NCI-H524 treated with DMSO at 0.1 percent for 48 hours (cell line): ENCODE measurements at places on chromosomes 7 and 10.

- no peak for DNase-seq
Observed at GRCh38 chr7:75943864-75944263, 28.9 kb downstream of the POR start.

DNA sequence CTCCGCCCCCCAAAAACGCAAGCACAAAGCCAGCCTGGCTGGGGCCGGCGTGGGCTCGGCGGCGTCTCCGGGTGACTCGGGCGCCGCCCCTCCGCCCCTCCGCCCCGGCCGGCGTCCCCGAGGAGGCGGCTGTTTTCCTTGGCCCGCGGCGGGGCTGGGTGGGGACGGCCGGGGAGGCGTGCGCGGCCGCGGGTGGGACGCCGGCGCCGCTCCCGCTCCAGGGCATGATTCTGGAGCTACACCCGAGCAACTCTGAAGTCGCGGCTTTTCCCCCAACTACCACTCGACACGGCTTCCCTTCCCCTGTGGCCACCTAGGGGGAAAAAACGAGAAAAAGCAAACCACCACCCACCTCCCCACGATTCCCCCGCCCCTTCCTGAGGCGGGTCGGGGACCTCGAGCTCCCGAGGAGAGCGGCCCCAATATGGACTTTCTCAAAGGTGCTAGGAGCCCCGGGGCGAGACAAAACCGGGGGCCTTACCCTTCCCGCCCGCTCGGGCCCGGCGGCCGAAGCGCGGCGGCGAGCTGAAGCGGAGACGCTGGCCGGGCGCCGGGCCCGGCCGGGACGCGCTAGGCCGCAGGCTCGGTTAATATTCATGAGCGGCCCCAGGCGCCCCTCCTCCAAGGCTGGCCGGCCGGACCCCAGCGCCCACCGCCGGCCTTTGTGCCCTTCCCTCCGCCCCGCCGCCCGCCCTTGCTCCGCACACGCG is 856 bp downstream of the ARHGAP21 start:
- DNase-seq, result no peak

DNA sequence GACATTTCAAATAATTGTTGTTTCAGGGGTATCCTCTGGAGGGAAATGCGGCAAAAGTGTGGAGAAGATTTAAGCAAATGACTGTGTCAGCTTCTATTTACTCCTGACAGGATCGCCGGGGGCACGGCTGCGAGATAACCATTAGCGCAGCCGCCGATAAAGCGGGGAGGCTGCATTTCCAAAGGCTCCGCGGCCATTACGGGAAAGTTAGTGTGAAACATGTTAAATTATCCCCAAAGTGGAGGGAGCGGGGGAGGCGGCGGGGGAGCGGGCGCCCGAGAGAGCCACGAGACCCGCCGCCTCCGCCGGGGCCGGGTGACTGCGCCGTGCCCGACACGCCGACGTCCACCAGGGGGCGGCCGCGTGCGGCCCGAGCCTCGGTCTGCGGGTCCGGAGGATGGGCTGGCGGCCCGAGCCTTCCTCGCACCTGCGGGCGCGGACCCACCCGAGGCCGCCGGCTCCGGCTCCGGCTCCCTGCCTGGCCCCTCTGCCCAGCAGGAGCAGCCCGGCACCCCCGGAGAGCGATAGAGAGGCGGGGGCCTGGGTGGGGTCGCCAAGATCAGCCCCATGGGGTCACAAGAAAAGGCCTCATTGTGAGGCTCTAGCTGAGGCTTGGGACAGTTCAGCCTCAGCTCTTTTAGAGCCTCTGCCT is 74.4 kb upstream of the PAX2 start:
- no peak for DNase-seq

DNA sequence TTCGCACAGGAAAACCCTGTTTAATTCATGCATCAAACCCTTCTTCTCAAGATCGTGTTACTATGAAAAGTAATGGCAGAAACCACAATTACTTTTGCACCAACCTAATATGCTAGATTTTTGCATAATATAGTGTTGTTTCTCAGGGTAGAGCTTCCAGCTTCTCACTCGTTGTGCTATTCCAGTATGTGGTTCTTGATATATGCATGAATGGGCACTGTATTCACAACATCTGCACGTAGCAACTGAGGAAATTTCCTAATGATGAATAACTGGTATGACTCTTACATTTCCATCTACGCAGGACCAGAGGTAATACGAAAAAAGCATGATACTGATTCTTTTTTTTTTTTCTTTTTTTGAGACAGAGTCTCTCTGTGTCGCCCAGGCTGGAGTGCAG is 326.6 kb upstream of the GALNT17 start:
- DNase-seq, result no peak

- DNase-seq, result no peak
Observed at GRCh38 chr7:13946181-13946580, 43.3 kb downstream of the ETV1 start.

DNA sequence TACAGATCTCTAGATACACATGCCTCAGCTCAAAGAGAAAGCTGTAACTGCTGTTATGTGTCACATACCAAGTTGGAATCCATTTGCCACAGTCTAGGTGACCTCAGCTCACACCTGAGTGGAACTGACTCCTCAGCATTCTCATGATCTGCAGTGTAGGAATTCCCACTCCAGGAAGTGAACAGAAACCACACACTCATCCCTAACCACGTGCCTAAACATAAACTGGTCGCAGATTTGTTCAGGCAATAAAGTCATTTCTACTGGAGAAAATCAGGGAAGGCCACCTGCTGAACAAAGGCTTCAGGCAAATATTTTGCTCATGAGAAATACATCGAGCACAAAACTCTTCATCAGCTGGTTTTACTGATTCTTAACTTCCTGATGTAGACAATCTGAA is 23.0 kb upstream of the ZMYND11 start:
- DNase-seq, result no peak

DNA sequence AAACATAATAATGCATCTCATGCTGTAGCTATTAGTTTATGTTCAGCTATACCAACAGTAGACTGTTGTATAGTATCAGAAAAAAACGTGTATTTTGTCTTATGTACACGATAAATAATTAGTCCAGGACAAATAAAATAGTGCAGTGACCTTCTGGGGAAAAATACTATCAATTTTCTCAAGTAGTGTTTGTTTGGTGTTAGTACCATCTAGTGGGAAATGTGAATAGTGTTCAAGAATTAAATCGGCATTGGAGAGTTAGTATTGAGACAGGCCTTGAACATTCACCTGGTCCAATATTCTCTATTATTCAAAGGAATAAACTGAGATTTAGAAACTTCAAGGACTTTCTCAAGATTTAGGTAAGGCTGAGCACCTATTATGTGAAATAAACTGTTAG is 21.7 kb upstream of the OR2A5 start:
- DNase-seq, result no peak

GRCh38 chr10:75782463-75783248 is 351.2 kb downstream of the LRMDA start:
- DNase-seq, result no peak

GRCh38 chr10:58723186-58723585 is 210.5 kb downstream of the BICC1 start:
- no peak for DNase-seq

GRCh38 chr7:81206217-81206616 is 287.4 kb upstream of the SEMA3C start:
- DNase-seq, result no peak

- DNase-seq, result no peak
Observed at GRCh38 chr10:15725603-15726002, 5.9 kb upstream of the ITGA8 start.

GRCh38 chr10:71045936-71046335 is 157.6 kb upstream of the PCBD1 start:
- DNase-seq, result no peak

DNA sequence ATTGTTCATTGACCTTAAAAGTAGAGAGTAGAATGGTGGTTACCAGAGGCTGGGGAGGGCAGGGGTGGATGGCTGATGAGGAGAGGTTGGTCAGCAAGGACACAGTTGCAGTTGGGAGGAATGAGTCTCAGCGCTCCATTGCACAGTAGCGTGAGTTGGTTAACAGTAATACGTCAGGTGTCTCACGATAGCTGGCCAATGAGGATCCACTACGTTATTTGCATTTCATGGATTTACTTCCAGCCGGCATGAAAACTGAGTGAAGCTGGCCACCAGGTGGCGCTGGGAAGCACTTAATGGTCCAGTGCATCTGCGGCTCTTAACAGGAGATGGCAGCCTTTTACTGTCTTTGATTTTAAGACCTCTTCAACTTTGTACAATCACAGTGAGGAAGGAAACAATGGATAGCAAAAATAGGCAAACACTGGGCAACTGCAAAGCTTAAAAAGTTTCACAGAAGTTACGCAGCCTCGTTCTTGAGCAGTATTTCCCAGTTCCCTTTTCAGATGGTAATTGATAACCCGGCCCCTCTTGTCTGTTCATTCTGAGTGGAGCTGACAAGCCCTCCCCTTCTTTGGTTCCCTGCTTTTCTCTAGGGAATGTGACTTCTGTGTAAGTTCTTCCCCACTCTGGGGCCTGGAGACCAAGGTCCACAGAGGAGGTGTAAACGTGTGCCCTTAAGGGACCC is 23.7 kb downstream of the AKR1E2 start:
- DNase-seq, result peak; percentile 31

- DNase-seq, result no peak
Observed at GRCh38 chr10:22962817-22963216, 35.0 kb downstream of the ARMC3 start.

GRCh38 chr10:62626817-62627216 is 177.7 kb upstream of the ADO start:
- no peak for DNase-seq

DNA sequence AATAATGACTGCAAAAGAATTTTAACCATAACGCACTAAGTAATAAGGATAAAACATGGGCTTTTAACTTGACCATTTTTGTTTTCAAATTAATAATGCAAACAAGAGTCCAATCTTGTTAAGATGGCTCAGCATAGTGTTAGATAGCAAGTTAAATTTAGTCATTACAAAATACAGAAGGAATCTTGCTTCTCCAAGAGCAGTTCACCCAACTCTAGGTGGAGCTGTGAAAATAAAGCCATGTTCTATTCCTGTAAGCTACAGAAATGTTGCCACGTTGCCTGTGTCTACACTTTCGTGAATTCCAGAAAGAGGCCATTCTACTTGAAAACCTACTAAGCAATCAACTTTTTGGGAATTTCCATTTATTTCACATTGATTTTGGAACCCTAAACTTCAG is 191.9 kb downstream of the SFMBT2 start:
- DNase-seq, result no peak

GRCh38 chr10:131641231-131641630 is 259.6 kb upstream of the PPP2R2D start:
- DNase-seq, result no peak

DNA sequence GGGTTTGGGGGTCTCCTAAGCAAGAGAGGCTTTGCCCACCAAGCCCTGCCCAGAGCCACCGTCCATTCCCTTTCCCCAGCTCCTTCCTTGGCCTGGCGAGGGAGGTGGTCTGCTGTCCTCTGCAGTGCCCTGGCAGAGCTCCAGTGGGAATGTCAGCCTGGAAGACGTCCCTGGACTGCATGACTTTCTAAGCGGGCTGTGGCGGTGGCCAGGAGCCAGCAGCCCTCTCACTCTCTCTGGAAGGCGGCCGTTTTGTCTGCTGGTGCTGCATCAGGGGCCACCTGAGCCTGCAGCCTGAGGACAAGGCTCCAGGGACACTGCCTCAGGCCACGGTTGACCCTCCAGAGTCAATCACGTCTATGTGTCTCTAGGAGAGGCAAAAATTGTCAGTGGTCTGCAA is 271.0 kb downstream of the SKAP2 start:
- no peak for DNase-seq

DNA sequence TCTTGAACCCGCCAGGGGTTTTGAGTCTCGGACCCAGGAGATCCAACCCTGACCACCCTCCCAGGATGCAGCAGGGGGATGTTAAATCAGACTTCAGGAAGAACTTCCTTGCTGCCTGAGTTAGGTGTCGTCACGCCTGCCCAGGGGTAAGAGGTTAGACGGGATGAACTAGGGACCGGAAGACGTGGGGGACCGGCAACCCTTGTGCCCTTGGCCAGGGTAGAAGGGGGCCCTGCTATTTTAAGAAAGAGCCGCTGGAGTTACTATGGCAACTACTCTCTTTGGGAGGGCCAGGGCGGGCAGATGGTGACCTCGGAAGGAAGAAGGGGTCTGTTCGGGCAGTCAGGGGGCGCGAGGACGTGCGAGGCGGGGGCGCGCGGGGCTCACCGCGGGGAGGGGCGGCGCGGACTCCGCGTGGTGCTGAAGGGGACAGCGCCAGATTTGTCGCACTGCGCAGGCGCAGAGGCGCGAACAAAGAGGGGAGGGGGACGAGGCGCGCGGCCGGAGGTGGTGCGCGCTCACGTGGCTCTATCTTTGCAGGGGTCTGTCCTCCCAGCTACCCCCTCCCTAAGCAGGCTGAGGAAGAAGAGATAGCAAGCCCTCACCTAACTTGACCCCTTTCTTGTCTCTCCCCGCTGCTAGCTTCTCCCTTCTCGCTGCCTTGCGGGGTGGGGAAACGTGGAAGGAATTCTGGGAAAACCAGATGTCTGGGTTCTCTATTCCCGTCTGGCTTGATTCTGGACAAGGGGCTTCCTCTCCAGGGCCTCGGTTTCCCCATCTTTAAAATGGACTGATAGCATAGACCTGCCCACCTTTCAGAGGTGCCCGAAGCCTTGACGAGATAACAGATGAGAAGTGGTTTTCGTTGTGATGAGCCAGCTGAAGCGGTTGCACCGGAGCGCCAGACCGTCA is 940 bp upstream of the PSD start:
- DNase-seq, result peak; percentile 22

GRCh38 chr10:118167056-118167700 is 120.4 kb upstream of the RAB11FIP2 start:
- DNase-seq, result no peak

DNA sequence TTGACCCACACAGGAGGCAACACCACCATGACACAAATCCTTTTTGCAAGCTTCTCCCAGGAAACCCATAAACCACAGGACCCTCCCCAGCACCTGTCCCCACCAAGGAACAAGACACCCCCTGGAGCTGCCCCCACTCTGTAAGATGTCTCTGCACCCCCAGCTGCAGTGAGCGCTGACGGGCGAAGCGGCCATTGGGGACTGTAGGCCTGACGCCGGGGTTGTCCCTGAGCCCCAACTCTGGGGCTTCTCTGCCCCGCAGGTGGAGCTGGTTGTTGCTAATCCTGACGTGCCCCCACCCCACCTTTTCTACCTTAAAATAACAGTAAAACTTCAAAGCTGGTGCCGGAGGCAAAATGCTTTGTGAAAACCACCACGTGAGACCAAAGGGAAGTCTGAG is 94.7 kb upstream of the PPP2R2D start:
- DNase-seq, result no peak

DNA sequence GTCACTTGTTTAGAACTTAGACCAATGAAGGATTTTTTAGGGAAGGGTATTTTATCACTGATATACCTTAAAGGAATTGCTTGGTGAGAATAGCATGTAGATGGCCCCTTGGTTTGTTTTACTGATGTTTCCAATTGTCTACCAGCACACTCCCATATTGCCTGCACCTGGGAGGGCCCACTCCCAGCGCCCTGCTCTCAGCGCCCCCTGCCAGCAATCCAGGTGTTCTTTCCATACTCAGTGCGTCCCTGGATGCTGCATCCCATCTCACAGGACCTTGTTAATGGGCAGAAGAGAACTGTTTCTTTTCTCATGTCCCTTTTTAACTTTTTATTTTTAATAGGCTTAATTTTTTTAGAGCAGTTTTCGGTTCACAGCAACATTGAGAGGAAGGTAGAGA is 24.1 kb upstream of the SFRP5 start:
- DNase-seq, result no peak

- DNase-seq, result no peak
Observed at GRCh38 chr7:107789647-107790046, 13.4 kb downstream of the SLC26A3 start.

GRCh38 chr10:101111547-101111946 is 19.6 kb upstream of the TLX1 start:
- DNase-seq, result no peak

GRCh38 chr7:2354939-2355704 is 495 bp downstream of the EIF3B start:
- no peak for DNase-seq

GRCh38 chr10:78595269-78595619 is 473.5 kb upstream of the ZMIZ1 start:
- no peak for DNase-seq
